ENCODE measurements at places on chromosomes 7 and 10.

GRCh38 chr7:2224934-2225333, 7.8 kb downstream of the MAD1L1 start:
- no peak for DNase-seq

DNA sequence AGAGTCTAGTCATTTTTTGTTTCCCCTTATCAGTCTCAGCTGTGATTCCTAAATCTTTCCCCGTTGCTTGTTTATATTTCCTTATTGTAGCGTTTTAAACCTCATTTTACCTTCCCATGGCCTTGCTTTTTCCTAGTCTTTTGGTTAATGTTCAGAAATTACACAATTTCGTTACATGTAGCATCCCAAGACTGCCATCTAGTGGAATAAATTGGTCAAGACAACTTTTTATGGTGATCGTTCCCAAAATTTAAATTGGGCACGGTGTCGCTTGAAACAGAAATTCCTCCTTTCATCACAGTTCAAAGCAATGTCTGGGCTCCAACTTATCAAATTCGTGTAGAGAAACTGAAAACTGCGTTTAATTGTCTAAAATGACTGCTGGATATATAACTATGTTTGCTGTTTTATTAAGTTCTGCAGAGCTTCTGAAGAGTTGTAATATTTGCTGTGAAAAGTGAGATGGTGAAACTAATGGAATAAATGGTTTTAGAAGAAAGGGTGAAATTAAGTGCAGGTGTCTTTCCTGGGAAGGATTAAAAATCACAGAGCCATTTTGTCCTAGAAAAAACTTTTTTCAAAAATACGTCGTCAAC, 370.2 kb downstream of the PHF14 start:
- no peak for DNase-seq

DNA sequence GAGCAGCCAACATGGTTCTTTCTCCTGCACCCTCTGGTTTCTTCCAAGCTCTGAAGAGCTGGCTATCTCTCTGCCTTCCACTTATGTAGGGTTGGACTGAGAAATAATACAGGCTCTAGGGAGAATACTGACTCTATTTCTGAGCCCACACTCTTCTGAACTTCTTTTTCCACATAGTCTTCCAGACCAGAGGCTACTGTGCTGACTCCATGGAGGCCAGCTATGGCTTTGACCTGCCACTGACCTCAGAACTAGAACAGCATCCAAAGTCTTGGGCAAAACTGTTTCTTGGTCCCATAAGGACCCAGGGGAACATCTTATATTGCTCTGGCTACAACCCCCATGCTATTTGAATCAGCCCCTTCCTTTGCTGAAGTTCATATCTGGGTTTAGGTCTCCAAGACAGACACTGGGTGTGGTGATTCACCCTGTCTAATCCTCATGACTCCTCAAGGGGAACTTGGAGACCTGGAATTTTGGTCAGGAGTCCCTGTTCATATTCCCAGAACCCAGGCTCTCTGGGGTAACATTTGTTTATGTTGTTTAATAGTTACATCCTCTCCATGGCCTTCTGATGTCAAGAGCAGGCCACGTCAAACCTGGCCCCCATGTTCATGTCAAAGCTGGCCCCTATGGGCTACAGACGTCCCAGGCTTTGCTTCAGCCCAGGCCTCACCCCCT, 12.1 kb upstream of the PLAU start:
- no peak for DNase-seq

GRCh38 chr7:142819530-142819929, 35.3 kb upstream of the EPHB6 start:
- DNase-seq, result no peak

DNA sequence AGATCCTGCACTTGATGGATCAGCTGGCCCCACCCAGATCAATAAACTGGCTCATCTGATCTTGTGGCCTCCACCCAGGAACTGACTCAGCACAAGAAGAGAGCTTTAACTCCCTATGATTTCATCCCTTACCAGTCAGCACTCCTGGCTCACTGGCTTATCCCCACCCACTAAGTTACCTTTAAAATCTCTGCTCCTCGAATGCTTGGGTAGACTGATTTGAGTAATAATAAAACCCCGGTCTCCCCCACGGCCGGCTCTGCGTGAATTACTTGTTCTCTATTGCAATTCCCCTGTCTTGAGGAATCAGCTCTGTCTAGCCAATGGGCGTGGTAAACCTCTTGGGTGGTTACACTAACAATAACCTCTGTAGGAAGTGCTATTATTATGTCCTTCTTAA, 83.7 kb downstream of the MBL2 start:
- DNase-seq, result no peak

DNA sequence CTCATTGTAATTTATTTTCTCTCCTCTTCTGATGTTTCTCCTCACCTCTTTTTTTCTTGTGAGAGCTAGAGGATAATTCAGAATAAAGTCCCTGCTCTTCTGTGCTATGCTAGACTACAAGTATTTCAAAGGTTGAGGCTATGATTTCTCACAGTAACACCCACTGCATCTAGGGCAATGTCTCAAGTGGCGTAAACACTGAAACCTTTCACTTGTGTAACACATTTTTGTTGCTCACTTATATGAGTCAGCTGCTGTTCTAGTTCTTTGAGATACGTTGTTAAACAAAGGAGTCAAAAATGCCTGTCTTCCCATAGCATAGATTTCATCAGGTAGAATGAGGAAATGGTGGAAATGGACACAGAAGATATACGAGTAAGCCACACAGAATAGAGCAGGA, 305.1 kb upstream of the PITRM1 start:
- no peak for DNase-seq

DNA sequence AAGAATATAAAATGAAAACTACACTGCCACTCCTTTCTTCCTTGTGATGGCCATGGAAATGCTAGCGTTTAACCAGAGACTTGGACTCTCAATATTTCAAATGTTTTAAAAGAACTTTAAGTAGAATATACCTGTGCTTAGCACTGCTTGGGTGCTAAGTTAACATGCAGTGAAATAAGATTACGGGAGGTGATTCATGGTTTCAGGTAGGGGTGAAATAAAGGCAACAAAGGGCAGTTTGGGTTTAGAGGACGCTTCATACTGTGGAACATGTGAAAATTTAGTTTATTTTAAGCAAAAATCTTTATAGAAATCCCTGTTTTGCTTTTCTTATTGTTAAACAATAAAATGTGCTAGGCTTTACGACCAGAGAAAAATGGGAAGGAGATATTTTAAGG, 94.0 kb downstream of the PTPRZ1 start:
- no peak for DNase-seq

Measured in NCI-H2081 treated with DMSO at 0.1 percent for 48 hours (cell line).